Placental epithelial cell (primary cell): ENCODE measurements at places on chromosomes 2 and 18. TPM values are rescaled to one million over a fixed set of nuclear protein-coding genes. Genes with fewer than 3 reads are reported as not detected.

RND3 gene
- total RNA-seq, result 95.8 and 111 TPM in 2 replicates

LRRTM1 gene
- under 0.01 TPM in 1 of 2 replicates, not detected in the other for total RNA-seq

PSME4 gene
- 28.7 and 46.5 TPM in 2 replicates for total RNA-seq

SPP2 gene
- total RNA-seq, result not detected in 2 replicates

G6PC2 gene
- total RNA-seq, result not detected in 2 replicates

EVX2 gene
- not detected in 2 replicates for total RNA-seq

REEP1 gene
- total RNA-seq, result under 0.01 and 0.65 TPM in 2 replicates

MEIS1 gene
- total RNA-seq, result 22.9 and 47.9 TPM in 2 replicates

ALKAL2 gene
- 2.0 and 2.2 TPM in 2 replicates for total RNA-seq

CRYGD gene
- total RNA-seq, result not detected in 2 replicates

NAT8 gene
- total RNA-seq, result not detected in 2 replicates

SP140L gene
- 2.2 and 3.1 TPM in 2 replicates for total RNA-seq

DYSF gene
- 9.8 and 18.9 TPM in 2 replicates for total RNA-seq

CCNYL1 gene
- total RNA-seq, result 9.0 and 13.7 TPM in 2 replicates

SLC19A3 gene
- total RNA-seq, result 1.2 and 2.9 TPM in 2 replicates

C2orf76 gene
- total RNA-seq, result 5.9 and 6.6 TPM in 2 replicates

SFTPB gene
- not detected in 2 replicates for total RNA-seq

AGXT gene
- not detected in 2 replicates for total RNA-seq

VAPA gene
- 193 and 245 TPM in 2 replicates for total RNA-seq

INHA gene
- total RNA-seq, result 2.5 and 4.7 TPM in 2 replicates

LYPD1 gene
- total RNA-seq, result not detected in 2 replicates

CENPA gene
- total RNA-seq, result 1.6 and 2.7 TPM in 2 replicates

LYG2 gene
- total RNA-seq, result not detected in 2 replicates

KLF7 gene
- total RNA-seq, result 4.3 and 9.9 TPM in 2 replicates

ALPP gene
- 3.9 and 19.2 TPM in 2 replicates for total RNA-seq

ATP6V1B1 gene
- total RNA-seq, result not detected in 2 replicates

TXNDC2 gene
- total RNA-seq, result not detected in 2 replicates

KDSR gene
- total RNA-seq, result 23.6 and 23.9 TPM in 2 replicates

CD207 gene
- not detected in 2 replicates for total RNA-seq

CHST9 gene
- total RNA-seq, result not detected in 2 replicates

FBXO41 gene
- total RNA-seq, result 7.5 and 11.1 TPM in 2 replicates

ACMSD gene
- total RNA-seq, result not detected in 2 replicates

ITGA6 gene
- 23.9 and 229 TPM in 2 replicates for total RNA-seq

CTLA4 gene
- not detected in 2 replicates for total RNA-seq

MOGAT1 gene
- total RNA-seq, result not detected in 2 replicates

RNPEPL1 gene
- total RNA-seq, result 14.1 and 17.2 TPM in 2 replicates

ASIC4 gene
- under 0.01 and 0.22 TPM in 2 replicates for total RNA-seq

NT5C1B gene
- total RNA-seq, result not detected in 2 replicates

ERBB4 gene
- total RNA-seq, result not detected in 2 replicates

ASPRV1 gene
- 0.33 and 0.79 TPM in 2 replicates for total RNA-seq

ALPI gene
- not detected in 2 replicates for total RNA-seq

GATA6 gene
- total RNA-seq, result 0.11 and 0.39 TPM in 2 replicates

EGR4 gene
- total RNA-seq, result not detected in 2 replicates

DHRS9 gene
- total RNA-seq, result under 0.01 TPM in 1 of 2 replicates, not detected in the other

WNT6 gene
- total RNA-seq, result 1.1 and 21.2 TPM in 2 replicates

UGT1A10 gene
- not detected in 2 replicates for total RNA-seq

C2orf80 gene
- total RNA-seq, result not detected in 2 replicates
